ENCODE measurements at places on chromosomes 2 and 18. TPM values are rescaled to one million over a fixed set of nuclear protein-coding genes. Genes with fewer than 3 reads are reported as not detected.

Gene ZSWIM2
- total RNA-seq: not detected

Gene DSC2
- total RNA-seq: 24.5 TPM

Gene MLPH
- total RNA-seq: 189 TPM

Gene LRATD1
- 10.8 TPM for total RNA-seq

Gene SAG
- total RNA-seq: not detected

Gene KIF5C
- 1.3 TPM for total RNA-seq
